Nucleus accumbens (tissue), 56 donors: ENCODE measurements at places on chromosomes 12 and 14.

DNA sequence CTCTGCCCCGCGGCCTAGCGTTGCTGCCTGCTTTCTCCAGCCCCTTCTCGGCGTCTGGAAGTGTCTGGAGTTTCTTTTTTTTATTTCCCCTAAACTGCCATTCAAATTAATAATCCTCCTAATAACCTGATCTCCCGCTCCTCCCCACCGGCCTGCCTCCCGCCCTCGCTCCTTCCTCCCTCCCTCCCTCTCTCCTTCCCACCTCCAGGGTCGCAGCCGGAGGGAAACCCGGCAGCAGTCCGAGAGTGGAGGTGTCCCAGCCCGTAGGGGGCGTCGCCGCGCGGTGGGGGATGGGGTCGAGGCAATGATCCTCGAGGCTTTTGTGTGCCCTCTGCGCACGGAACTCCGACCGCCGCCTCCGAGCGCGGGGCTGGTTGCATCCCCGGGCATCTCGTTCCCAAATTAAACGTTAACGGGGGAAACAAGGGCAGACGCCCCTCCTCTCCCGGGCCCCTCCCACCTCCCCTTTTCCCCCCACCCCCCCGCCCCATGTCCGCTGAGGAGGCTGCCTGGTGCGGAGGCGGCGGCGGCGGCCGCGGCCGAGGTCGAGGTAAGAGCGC lies 1.0 kb upstream of the SOCS2 start:
- DNase-seq = no peak

DNA sequence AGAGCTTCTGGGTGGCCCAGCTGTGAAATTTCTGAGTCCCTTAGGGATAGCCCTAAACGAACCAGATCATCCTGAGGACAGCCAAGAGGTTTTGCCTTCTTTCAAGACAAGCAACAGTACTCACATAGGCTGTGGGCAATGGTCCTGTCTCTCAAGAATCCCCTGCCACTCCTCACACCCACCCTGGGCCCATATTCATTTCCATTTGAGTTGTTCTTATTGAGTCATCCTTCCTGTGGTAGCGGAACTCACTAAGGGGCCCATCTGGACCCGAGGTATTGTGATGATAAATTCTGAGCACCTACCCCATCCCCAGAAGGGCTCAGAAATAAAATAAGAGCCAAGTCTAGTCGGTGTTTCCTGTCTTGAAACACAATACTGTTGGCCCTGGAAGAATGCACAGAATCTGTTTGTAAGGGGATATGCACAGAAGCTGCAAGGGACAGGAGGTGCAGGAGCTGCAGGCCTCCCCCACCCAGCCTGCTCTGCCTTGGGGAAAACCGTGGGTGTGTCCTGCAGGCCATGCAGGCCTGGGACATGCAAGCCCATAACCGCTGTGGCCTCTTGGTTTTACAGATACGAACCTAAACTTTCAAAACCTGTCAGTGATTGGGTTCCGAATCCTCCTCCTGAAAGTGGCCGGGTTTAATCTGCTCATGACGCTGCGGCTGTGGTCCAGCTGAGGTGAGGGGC lies 38.9 kb downstream of the DAD1 start:
- no peak for DNase-seq

- DNase-seq = no peak
These were observed 17.4 kb upstream of the KRT7 start for GRCh38 chr12:52215587-52216031.

DNA sequence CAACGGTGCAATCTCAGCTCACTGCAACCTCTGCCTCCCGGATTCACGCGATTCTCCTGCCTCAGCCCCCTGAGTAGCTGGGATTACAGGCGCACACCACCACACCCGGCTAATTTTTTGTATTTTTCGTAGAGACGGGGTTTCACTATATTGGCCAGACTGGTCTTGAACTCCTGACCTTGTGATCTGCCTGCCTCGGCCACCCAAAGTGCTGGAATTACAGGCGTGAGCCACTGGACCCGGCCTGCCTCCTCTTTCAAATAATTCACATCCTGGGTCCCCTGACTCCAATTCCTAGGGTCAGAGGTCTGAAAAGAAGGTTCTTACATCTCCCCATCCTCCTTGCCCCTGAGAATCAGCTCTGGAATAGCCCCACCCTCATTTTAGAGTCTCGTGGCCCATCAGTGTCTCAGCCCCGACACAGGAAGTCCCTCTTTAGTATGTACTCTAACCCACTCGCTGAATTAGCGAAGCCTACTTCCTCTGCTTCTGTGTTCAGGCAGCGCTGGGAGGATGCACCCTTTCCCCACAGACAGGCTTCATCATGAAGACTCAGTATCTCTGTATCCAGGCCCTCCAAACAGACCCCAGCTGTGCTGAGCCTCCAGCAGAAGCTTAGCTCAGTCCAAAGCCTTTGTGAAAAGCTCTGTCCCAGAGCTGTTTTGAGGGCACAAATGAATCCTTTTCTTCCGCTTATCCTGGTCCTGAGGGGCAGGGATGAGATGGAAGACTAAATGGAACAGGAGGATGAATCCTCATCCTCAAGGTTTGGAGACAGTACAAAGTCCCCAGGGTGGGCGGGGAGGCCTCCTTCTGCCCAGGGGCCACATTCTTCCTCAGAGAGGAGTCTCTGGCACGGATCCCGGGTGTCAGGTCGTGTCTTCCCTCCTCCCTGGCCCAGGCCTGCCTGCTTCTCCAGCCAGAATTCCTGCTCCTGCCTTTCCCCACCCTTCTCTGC lies 3.5 kb downstream of the LPAR5 start:
- no peak for DNase-seq

- no peak for DNase-seq
These were observed 8.1 kb downstream of the LRRC43 start for GRCh38 chr12:122190842-122191668.

GRCh38 chr12:27193854-27194544 lies 50.1 kb upstream of the STK38L start:
- no peak for DNase-seq

- DNase-seq = no peak
These were observed 323.4 kb upstream of the SFSWAP start for GRCh38 chr12:131387281-131388163.

DNA sequence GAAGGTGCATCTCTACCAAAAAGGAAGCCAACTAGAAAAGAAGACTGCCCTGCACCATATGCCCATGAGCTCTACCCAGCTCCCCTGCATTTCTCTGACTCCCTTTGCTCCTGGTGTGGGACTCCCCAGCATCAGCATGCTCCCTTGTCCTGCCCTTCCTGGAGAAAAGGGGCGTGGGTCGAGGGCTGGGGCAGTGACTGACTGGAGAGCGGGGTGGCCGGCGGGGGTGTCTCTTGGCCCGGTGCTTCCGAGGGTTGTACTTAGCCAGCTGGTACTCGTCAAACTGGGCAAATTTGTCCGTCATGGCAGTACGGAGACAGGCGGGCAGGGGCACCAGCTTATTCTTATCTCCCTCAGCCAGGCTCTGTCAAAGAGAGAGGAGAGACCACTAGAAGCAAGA lies 9.8 kb downstream of the TEP1 start:
- no peak for DNase-seq
